ENCODE measurements at places on chromosomes 4 and X.

DNA sequence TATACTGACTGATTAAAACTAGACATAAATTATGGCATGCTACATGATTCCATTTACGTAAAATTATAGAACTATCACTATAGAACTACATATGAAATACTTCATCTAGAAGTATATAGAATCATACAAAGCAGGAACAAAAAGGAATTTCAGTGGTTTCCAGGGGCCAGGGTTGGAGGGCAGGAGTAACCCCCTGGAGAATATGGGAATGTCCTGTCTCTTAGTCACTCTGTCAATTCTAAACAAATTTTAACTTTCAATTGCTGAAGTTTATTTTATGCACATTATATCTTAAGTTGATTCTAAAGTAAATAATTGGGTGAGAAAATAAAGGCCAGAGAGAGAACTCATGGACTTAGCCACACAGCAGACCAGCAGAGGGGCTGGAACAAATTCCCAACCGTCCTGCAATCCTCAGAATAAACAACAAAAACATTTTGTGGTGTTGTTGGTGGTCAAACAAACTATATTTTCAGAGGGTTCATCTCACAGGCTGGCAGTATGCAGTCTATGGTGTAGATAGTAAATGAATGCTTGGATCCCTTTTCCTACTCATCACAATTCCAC is 476.9 kb upstream of the SLIT2 start:
- DNase-seq: no peak

- DNase-seq: no peak
Measured at GRCh38 chr4:139559687-139560086, 3.7 kb upstream of the SETD7 start.

DNA sequence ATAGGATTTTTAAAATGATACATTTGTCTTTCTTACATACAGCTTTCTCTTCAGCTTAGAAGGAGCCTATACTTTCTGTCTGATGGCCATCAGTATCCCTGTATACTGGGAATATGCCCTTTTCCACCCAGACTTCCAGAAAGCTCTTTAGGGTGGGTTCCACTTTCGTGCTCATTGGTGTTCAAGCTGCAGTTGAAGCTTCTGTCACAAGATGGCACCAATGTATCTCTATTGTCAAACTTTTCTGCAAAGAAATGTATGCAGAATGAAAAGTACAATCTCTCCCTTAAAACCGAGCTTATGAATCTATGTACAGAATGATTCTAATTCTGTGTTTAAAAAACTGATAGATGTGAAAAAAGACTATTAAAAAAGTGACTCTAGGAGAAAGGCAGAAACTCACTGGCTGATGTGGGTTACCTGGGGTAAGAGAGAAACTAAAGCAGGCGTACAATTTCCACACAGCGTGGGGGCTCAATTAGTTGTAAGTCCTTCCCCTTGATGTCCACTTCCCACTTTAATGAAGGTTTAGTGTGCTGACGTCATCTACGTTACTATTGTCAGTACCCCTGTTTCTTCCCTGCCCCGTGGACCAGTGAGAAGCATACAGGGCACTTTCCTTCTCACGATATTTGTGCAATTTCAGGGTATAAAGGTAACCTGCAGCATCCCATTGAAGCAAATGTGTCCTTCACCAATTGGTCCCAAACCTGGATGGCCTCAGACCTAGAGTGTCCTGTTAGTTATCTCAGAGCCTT is 57.3 kb upstream of the TCEAL2 start:
- DNase-seq: peak; percentile 23

DNA sequence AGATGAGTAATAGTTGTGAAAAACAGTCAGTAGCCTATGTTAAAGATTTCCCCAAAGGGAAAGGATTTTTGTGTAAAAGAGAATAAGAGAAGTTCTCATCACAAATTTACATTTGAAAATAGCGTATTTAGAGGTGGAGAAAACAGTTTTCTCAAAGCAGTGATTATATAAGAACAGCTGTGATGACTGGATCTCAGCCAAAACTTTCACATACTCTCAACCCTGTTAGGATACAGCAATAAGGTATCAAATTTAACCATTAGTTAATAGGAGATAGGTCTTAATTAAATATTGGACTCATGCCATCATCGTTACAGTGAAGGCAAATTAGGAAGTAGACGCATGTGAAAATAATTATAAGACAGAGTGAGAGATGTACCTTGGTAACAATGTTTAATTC is 622.7 kb downstream of the PCDH18 start:
- DNase-seq: no peak

DNA sequence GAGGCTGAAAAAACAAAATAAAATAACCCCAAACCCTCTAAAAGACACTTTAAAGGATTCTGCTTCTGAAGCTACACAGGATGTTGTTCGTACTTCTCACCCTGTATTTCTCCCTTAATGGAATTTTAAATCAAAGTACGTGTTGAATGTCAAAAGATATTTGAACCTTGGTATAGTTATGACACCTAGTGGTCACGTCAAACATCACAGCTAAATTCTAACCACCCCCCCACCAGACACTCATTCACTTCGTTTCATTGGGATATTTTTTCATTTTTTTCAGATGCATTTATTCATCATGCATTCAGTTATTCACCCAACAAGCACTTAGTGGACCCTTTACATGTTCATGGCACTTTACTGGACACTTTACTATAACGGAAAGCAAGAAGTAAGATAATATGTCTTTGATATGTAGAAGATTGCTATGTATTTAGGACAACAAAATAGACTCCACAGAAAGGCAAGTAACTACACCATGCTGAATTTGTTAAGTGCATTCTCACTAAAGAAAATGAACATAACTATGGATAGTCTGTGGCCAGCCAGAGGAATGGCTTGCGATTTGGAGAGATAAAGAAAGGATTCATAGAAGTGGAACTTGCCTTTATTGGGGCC is 62.5 kb upstream of the GPR174 start:
- peak; percentile 67 for DNase-seq

GRCh38 chrX:9681011-9681410 is 84.6 kb downstream of the GPR143 start:
- DNase-seq: no peak

DNA sequence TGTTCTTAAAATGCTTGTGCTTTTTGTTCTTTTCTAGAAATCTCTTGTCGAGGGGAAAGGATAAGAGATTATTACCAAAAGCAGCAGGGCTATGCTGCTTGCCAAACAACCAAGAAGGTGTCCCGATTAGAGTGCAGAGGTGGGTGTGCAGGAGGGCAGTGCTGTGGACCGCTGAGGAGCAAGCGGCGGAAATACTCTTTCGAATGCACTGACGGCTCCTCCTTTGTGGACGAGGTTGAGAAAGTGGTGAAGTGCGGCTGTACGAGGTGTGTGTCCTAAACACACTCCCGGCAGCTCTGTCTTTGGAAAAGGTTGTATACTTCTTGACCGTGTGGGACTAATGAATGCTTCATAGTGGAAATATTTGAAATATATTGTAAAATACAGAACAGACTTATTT is 81.5 kb upstream of the PACRGL start:
- DNase-seq: no peak

DNA sequence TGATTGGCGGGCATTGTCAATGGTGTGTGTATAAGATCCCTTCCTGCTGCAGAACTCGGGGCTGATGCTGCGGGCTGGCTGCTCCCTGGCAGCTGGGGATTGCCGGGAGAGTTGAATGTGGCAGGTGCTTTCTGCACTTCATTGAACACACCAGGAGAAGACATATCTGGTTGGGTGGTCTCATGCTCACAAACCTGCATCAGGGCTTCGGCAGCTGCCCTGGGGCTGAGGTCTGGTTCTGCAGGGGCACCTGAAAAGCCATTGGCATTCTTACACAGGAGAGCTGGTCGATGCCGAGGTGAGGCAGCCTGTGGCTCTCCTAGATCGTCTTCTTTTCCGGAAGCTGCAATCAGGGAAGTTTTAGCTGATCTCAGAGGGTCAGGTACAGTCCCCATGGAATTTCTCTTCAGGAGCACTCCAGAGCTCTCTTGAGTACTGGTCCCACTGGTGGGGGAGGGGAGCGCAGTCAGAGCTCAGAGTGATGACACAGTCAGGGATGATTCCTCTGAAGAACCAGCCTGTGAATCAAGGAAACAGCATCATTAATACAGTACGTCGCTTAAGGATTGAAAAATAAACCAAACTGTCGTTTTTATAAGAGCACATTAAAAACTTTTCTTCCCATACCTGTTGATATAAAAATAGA is 57.8 kb downstream of the GPRIN3 start:
- no peak for DNase-seq

DNA sequence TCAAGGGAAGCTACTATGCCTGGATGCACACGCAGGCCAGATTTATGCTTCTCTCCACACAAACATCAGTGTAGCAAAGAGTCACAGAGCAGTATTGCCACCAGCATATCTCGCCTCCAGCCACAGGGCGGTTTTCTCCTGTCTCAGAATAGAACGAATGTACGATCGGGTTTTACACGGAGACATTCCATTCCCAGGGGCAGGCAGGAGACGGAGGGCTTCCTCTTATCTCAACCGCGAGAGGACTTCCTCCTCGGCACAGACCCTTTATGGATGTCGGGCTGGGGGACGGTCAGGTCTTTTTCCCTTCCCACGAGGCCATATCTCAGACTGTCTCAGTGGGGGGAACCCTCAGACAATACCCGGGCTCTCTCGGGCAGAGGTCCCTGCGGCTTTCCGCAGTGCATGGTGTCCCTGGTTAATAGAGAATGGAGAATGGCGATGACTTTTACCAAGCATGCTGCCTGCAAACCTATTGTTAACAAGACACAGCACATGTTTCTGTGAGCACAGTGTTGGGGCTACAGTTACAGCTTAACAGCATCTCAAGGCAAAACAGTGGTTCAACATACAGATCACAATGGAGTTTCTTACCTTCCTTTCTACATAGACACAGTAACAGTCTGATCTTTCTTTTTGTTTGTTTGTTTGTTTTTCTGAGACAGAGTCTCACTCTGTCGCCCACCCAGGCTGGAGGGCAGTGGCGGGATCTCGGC is 24.1 kb downstream of the CSF2RA start:
- no peak for DNase-seq

DNA sequence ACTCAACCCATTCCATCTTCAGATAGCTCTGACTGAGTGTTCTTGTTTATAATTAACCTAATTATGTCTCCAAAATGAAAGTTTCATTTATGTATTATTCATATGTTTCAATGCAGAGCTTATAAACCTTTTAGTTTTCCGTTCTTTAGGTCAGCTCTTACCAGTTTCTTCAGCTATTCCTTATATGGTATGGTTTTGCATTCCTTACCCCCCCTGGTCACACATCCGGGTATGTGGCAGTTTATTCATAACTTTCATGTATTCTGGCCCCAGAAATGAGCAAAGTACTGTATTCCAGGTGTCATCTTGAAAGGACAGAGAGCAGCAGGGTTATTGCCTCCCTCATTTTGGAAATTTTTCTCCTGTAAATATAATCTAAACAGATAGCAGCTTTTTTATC is 16.8 kb upstream of the IGSF1 start:
- no peak for DNase-seq

DNA sequence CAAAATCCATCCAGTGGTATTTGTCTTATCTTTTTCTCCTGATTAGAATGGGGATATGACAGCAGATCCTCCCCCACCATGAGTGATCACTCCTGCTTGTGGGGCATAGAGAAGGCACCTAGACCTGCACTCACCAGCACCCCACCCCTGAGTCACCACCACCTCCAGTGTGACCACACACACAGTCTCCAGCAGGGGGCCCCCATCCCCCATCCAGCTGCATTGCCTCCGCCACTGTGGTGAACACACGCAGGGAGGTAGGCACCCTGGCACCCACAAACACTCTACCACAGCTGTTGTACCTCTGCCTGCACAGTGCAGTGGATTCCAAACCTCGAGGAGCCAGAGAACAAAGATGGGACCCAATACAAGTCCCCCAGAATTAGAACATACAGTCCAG is 9.0 kb upstream of the MAGEA8 start:
- DNase-seq: peak; percentile 81

- DNase-seq: no peak
Measured at GRCh38 chrX:76184891-76185290, 12.0 kb downstream of the PBDC1 start.

- no peak for DNase-seq
Measured at GRCh38 chrX:133880032-133880443, 105.4 kb downstream of the GPC3 start.

- DNase-seq: no peak
Measured at GRCh38 chr4:152735396-152735859, 44.1 kb downstream of the TIGD4 start.

- DNase-seq: no peak
Measured at GRCh38 chr4:64360664-64361398, 48.4 kb downstream of the TECRL start.

DNA sequence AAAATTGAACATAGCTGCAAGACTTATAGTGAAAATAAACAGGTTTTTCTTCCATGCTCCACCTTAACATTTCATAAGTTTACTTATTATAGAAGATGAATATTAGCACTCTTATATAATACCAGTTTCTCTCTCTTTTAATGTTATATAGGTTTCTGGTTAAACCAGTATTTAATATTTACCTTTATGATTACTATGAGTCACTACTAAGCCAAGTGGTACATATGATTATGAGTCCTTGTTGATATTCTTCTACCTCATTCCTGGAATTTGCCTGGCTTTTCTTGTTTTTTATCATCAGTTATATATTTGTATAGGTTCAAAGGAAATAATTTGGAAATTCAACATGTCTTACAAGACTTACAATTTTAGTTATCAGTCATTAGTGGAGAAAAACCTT is 89.9 kb upstream of the MAOA start:
- DNase-seq: no peak

GRCh38 chr4:109079731-109080130 is 222.7 kb downstream of the COL25A1 start:
- no peak for DNase-seq

DNA sequence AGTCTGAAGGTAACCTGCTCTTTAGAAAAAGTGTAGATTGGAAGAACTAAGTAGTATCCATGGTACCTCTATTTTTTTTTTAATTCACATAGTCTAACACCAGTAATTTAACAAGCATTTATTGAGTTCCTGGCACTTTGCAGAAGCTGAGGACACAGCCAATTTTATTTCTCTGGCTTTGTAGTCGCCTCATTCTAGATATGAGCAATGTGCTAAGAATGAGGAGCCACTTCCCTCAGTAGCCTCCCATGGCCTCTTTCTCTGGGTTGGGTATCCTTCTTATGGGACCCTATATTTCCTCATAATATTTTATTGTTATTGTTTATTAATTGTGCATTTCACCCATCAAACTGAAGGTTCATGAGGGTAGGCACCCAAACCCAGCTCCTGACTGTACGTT is 67.6 kb downstream of the ENPEP start:
- DNase-seq: no peak

- DNase-seq: no peak
Measured at GRCh38 chr4:151318307-151319006, 6.9 kb downstream of the SH3D19 start.

DNA sequence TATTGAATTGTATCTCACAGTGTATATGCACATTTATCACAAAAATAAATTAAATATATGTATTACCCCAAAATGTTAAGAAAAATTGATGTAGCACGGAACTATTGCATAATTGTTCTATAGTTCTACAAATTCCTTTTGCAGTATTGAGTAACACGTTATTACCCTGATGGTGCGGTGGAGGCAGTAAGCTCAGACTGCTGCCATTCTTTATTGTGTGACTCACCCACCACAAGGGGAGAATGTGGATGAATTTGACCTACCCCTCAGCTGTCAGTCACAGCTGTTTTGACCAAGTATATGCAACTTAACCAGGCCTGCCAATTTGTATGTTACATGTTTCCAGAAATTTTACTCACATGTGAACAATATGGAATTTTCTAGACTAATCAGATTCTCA is 506.6 kb downstream of the SH3BGRL start:
- DNase-seq: no peak

- DNase-seq: peak; percentile 43
Measured at GRCh38 chr4:145938618-145939440, at the start of gene ZNF827. TSS of gene ZNF827 (minus strand) at chr4:145938823. CDS start at chr4:145938407, 416 bp downstream.

- no peak for DNase-seq
Measured at GRCh38 chr4:32909053-32909452, 2188.9 kb downstream of the PCDH7 start.

- no peak for DNase-seq
Measured at GRCh38 chr4:16663307-16663706, 235.1 kb downstream of the LDB2 start.

Data from CD8-positive, alpha-beta T cell (primary cell).